ENCODE measurements at places on chromosomes 11 and 22.

DNA sequence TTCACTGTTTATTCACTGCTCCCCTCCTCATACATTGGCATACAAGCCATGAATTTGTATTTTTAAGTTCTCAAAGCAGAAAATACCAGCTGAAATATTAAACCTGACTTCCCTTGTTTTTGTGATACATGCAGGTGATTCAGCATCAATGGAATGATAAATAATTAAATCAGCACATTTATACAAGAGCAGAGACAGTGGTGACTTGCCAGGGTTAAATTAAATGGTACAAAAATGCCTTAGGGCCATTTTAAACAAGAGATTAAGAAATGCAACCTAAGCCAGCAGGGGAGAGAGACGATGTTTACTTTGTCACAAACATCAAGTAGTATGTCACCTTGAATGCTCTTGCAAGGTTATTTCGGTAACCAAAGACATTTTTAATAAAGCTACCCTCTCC, 95.9 kb upstream of the DDI1 start:
- DNase-seq = no peak

DNA sequence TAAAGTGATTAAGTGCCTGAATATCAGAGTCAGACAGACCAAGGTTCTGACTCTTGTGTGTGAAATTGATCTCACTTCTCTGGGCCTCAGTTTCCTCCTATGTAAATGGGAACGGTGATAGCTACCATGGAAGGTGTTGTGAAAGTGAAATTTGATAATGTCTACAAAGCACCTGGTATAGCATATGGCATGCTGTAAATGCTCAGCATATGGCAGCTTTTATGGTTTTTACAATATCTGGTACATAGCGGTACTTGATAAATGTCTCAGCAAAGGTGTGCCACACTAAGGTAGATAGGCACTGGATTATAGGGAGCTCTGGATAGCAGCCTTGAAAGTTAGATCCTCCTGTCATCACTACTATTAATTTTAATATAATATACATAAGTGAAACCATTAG, 19.9 kb downstream of the POU2AF2 start:
- no peak for DNase-seq

DNA sequence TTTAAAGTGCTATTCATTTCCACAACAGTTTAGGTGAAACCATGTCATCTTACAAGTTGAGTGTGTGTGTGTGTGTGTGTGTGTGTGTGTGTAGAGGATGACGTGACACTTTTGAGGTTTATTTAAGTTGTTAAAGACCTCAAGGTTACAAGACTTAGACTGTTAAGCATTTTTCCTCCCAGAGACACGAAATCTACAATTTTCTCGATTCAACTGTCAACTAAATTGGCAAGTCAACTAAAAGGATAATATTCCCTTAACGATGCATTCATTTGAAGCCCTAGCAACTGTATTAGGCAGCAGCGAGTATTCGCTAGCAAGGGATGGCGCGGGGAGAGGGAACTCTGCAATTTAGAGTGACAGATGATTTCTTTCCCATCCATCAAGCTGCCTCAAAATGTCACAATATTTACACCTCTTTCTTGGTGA, 17.6 kb upstream of the BDNF start:
- no peak for DNase-seq

DNA sequence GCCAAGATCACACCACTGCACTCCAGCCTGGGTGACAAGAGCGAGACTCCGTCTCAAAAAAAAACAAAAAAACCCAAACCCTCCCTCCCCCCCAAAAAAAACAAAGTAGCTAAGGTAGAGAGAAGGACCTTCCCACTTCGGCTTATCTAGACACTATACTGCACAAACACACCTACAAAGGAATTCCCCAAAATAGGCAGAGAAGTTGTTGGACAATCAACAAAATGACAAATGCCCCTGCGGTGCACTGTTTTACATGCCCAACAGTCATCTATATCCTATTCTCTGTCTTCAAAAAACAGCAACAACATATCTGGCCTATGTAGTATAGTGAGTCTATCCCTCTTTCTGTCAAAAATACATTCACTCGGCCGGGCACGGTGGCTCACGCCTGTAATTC, 6.6 kb upstream of the DPF2 start:
- DNase-seq = no peak

DNA sequence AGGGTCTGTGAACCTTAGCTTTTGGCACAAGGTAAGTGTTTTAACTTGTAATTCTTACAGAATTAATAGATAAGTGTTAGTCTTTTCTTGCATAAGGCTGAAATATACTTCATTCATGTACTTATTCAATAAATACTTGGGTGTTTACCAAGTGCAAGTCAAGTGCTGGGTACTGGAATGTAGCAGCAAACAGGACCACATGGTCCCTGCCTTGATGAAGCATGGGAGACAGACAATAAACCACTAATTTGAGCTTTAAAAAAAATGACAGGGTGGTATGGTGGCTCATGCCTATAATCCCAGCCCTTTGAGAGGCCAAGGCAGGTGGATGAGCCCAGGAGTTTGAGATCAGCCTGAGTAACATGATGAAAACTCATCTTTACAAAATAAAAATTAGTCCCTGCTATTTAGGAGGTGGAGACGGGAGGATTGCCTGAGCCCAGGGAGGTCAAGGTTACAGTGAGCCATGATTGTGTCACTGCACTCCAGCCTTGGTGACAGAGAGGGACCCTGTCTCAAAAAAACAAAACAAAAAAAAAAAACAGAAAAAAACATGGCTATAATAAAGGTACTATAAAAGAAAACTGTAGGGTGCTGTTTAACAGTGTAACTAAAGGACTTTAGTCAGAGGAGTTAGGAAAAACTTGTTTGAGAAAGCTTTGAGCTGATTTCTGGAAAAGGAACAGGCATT, 11.1 kb downstream of the CCDC83 start:
- DNase-seq = no peak

DNA sequence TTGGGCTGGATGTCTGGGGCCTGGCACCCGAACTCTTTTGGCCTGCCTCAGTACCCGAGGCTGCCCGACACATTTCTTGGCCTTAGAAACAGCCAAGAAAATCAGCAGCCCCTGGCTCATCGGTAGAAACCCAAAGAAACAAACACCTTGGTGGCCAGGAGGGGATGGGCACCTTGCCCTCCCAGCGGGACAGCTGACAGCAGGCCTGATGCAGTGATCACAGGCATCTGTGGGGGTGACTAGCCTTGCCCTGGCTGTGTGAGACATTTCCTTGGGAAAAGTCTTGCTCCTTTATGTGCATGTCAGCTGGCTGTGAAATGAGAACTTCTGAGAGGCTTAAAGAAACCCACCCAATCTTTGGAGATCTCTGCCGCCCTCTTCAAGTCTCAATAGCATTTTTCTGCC, 60.9 kb downstream of the SMIM38 start:
- DNase-seq = no peak

- no peak for DNase-seq
These were observed 78.3 kb upstream of the AKIP1 start for GRCh38 chr11:8832571-8833260.

- DNase-seq = no peak
These were observed 31.4 kb downstream of the RSPH14 start for GRCh38 chr22:23110190-23110921.

DNA sequence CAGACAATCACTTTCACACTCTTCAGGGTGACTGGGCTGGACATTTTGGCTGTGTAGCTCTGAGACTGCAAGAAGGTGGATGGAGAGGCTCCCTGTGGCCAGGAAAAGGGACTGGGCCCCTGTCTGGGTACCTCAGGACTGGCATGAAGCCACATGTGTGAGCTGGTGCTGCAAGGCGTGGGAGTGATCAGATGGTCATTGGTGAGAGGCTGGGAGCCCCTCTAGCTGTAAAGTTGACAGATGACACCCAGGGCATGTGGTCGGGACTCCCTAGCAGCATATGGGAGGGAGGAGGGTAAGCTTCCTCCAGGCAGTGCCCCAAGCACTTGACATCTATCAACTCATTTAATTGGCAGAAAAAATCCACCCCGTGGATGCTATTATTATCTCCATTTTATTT, 18.9 kb upstream of the CABP2 start:
- DNase-seq = no peak

- DNase-seq = no peak
These were observed 9.6 kb downstream of the ANKK1 start for GRCh38 chr11:113397212-113397611.

DNA sequence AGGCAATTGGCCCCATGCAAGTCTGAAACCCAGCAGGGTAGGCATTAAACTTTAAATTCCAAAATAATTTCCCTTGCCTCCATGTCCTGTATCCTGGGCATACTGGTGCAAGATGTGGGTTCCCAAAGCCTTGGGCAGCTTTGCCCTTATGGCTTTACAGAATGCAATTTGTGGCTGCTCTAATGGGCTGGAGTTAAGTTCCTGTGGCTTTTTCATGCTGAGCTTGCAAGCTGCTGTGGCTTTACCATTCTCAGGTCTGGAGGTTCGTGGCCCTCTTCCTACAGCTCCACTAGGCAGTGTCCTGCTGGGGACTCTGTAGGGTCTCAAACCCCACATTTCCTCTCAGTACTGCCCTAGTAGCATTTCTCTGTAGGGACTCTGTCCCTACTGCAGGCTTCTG, 15.0 kb upstream of the BIRC3 start:
- DNase-seq = no peak

GRCh38 chr22:42261296-42261695, 9.2 kb downstream of the TCF20 start:
- no peak for DNase-seq

DNA sequence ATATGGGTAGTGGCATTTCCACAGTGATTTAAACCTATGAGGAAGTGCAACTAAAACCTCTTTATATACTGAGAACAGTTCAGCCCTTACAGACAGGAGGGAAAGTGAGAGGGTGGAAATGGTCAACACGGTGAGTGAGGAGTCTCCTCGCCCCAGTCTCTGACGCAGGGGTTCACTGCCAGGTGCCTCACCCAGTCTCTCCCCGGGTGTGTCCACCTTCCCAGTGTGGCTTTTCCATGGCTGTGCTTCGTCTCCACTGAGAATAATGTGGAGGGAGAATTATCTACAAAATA, 116.6 kb upstream of the TOP3B start:
- no peak for DNase-seq

DNA sequence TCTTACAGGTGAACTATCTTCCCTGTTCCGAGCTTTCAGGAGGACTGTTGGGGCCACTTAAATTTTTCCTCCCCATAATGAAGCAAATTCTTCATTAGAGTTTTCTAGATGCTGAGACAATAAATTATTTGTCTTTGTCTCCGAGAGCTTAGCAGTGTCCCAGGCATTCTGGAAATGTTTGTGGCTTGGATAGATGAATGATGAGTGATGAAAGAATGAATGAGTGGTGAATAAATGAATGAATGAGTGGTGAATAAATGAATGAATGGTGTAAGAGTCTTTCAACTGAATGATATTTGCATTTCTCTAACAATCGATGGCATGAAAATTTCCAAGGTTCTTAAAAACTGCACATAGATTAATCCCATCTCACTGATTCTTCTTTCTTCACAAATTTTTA, 52.8 kb downstream of the AHNAK start:
- no peak for DNase-seq

- DNase-seq = no peak
These were observed 31.3 kb upstream of the SLN start for GRCh38 chr11:107743191-107743590.

DNA sequence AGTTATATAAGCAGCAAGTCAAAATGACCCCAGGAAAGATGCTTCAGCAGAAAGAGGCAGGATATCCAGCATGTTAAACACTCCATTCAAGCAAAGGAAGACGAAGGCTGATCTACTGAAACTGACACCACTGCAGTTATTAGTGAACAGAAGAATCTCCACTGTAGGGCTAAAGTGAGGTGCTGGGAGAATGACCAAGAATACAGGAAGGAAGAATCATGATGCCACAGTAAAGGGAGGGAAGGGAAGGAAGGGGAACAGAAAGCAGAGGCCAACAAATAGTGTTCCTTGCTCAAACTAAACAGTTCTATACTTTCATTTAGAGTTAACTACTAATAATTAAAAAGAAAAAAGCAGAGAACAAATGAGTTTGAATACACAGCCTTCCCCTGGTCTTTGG, 92.5 kb downstream of the SIK3 start:
- DNase-seq = no peak

Data from activated T-helper 1 cell treated with Interleukin-2 at 50 U/mL for 16 hours (primary cell).